ENCODE measurements at places on chromosomes 7 and 10.

DNA sequence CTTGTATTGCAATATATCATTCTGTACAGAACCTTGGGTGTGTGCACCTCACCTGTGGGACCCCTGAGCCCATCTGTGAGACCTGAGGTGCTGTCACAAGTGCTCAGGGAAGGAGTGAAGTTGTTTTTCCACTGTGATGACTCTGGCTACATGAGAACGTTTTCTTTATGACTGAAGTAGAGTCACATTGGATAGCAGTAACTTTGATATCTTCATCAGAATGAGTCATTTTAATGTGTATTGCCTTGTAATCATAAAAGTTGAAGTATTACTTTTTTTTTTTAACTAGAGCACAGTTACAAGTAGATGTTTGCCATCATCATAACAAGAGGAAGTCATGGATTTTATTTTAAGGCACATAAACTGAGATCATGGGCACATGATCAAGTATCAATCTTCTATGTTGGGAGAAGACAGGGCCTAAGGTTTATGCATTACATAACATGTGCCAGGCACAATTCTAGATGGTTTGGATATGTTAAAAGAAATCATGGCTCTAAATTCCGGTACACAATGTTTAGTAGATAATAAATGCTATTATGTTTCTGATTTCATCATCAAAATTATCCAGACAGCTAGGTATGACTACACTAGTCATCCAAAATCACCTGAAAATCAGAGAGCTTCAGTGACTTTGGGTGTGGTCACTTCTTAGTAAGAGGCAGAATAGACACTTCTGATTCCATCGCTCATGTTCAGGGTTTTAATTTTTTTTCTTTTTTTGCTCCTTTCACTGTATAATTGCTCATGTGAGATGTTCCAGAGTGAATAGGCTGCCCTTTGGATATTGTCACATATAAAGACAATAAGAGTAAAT, 82.7 kb upstream of the KLF6 start:
- DNase-seq = no peak

- peak; percentile 79 for DNase-seq
Measured at GRCh38 chr10:59880971-59881510, 25.3 kb downstream of the CCDC6 start.

DNA sequence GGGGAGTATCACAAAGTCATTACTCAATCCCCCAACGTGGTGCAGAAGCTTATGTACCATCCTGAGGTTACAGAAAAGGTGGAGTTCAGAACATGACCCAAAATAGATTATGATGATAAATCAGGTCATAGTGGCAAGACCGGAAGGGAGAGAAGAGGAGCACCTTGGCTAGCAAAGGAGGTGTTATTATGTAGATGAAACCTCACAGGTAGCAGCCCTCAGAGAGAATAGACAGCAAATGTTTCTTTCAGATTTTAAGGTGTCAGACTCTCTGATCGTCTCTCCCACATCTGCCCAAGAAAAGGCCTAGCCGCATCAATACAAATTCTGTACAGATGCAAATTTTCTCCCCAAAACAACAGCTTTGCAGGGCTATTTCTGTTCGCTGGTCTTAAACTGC, 88.3 kb upstream of the SEMA3D start:
- no peak for DNase-seq

DNA sequence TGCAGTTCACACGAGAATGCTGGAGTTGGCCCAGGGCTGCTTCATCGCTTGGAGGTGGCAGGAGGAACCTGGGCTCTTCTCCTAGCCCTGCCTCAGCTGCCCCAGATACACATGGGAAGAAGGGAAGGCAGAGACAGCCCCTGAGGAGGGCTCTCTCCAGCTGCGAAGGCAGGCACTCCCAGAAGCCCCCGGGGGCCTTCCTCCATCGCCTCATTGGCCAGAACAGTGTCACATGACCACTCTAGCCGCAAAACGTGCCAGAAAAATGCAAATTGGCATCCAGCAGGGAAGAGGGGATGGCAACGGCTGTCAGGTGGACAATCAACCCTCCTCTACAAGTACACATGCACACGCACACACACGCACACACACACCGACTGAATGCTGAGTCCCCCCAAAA, 217.8 kb upstream of the FRMD4A start:
- peak; percentile 52 for DNase-seq

DNA sequence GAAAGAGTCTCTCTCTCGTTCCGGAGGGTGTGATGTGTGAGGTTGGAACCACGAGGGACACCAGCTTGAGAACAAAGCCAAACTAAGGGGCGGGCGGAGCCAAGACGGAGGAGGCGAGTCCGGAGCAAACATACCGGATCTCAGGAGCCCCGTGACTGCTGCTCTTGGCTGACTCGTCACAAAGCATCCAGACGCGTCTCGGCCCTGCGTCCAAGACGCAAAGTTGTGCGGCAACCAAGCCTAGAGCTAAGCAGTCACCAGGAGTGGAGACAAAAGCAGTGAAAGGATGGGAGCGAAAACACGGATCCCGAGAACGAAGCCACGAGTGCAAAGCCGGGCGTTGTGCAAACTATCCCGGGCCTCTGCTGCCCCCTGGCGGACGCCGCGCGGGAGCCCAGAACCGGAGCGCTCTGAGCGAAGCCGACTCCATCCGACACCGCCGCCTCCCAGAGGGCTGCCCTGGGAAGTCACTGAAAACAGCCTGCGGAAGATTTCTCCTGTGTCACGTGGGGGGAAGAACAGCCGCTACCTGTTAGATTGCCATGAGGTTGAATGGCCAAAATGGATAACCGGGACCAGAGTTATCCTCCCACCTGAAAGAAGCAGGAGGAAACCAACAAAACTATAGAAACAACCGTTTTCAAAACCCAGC, 46.4 kb upstream of the TMEM72 start:
- peak; percentile 96 for DNase-seq

- DNase-seq = no peak
Measured at GRCh38 chr7:87027900-87028299, 31.6 kb downstream of the ELAPOR2 start.

GRCh38 chr7:159108941-159109652, 35.6 kb downstream of the VIPR2 start:
- DNase-seq = no peak

DNA sequence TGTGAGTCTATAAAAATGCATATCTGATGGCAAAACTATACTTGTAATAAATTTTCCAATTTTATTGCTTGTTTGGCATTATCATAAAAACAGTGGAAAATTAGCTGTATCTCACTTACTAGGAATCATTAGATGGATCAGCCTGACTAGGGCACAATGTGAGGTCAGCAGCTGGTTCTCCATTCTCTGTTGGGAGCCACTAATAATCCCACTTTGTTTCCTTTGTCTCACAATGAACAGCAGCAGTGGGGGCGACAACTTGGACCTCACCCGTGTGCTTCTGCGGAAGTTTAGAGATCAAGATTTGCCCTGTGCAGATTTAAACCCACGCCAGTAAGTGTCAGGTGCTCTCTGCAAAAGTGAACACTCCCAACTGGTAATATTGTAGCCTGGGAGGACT, 295.5 kb downstream of the ABCA13 start:
- DNase-seq = no peak

DNA sequence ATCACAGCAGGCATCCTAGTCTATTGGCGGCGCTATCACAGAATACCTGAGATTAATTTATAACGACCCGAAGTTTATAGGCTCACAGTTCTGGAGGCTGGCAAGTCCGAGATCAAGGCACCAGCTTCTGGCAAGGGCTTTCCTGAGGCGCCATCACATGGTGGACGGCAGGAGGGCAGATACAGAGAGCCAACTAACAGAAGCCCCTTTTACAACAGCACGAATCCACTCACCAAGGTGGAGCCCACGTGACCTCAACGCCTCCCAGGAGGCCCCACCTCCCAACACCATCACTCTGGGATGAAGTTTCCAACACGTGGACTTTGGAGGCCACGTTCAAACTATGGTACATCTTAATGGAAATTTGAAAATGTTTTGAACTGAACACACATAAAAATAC, 255.3 kb downstream of the ELFN1 start:
- no peak for DNase-seq

DNA sequence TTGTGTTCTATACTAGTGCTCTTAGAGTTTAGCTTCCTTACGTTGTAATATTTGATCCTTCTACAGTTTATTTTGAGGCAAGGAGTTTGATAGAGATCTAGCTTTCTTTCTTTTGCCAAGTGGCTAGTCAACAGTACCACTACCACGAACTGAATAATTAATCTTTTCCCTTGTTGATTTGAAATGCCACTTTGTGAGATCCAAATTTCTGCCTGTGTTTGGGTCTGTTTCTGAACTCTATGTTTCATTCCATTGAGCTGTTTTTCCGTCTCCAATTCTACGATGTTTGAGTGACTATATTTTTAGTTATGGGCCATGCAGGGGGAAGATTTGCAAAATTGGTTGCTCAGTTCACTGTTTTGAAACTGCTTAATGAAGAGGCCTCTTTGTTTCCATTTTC, 134.7 kb downstream of the KIAA1217 start:
- DNase-seq = no peak

Measured in activated CD8-positive, alpha-beta memory T cell treated with anti-CD3 and anti-CD28 coated beads for 24 hours (primary cell).